ENCODE measurements at places on chromosomes 3 and 15.

- DNase-seq, result no peak
These were observed 9.7 kb upstream of the XIRP1 start for GRCh38 chr3:39202094-39202493.

GRCh38 chr15:64571857-64572291 is 111.5 kb downstream of the ZNF609 start:
- DNase-seq, result no peak

DNA sequence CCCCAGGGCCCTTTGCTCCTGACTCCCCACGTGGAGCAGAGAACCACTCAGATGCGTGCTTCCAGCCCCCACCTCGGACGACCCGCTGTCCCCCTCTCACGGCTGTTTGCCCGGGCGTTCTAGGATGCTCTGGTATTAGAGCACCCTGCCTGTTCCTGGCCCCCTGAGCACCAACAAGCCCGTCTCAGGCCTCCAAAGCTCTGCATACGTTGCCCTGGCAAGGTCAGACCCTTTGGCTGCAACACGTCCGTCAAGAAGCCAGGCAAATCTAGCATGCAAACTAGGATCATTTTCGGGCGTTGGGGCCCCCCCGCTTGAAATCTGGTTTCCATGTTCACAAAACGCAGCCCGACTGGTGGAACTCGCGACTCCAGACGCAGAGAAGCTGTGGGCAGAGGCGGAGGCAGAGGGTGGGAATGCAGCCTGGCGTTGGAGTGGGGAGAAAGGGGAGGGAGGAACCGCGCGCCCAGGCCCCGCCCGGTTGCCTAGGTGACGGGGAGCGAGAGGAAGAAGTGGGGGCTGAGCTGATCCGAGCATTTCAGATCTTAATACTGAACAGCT is 86.2 kb upstream of the PIAS1 start:
- peak; percentile 56 for DNase-seq

- no peak for DNase-seq
These were observed 199.7 kb upstream of the LRTM1 start for GRCh38 chr3:55127565-55127964.
